ENCODE measurements at places on chromosomes 2 and 18.

DNA sequence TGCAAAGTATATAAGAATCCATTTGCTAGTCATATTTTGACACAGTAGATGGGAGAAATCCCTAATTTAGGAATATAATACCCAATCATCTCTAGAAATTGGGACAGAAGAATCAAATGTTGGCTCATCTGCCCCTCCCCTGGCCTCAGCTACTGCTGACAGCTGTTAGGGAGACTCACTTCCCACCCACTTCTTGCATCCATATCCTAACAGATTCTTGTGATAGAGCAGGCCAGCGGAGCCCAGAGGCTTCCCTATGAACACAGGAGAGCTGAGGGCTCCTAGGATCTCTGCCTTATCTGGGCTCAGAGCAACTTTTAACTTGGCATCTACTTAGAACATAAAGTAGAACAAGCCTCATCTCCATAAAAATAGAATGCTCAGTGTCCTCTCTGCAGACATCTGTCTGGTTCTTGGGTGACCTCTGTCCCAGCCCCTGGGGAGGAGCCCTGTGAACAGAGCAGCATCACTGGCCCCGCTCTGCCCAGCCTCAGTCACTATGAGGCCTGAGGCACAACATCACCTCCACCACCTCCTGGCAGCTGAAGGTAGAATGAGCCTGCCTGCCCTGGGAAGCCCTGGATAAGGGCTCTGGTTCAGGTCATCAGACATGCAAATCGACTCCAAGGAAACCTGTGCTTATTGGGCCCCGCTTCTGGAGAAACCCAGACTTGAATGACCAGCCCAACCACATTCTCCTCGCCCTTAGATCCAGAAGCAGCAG, 229.7 kb downstream of the ANKRD36B start:
- DNase-seq: no peak

DNA sequence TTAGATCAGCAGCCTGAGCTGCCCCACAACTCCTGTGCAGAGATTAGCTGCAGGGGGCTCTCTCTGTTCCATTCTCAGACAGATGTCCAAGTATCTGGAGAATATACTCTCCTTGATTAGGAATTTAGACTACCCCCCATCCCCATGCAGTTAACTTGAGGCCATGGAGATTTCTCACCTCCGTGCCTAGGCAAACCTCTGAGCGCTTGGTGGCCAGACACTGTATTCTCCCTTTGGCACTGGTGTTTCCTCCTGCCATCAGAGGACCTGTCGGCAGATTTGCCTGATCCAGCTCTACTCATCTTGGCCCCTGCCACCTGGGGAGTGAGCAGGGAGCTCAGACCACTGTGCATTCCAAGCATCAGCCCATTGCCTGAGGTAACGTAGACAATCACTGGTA, 48.3 kb downstream of the ZNF804A start:
- DNase-seq: no peak

DNA sequence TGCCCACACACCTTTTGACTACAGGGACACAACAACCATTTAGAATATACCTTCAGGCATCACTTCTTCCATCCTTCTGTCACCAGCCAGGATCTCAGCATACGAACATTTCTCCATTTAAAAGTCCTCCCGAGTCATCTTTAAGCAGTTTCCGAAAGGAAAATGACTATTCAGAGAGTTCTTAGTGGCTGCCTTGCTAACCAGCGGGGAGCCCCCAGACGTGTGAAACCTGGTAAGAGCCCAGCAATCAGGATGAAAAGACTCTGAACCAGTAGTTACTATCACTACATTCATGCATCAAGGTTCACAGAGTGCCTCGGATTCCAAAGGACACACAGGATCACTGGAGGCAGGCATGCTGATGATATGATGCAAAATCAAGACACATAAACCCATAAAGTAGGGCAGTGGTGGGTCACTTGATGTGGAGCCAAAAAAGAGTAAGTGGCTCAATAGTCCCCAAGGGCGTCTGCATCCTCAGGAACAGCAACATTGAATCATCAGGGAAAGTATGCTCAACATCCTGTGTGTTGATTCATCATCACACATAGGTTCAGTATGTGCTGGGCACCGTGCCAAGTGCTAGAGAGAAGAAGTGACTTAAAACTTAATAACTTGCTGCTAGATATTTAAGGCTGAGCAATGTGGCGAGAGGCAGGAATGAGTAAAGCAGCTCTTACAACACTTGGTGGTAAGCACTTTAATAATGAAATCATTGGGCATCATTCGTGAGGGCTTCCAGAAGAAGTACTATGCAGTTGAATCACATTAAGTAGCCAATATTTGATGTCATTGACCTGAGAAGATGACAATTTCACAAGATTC, 4.4 kb downstream of the CCL20 start:
- peak; percentile 53 for DNase-seq

DNA sequence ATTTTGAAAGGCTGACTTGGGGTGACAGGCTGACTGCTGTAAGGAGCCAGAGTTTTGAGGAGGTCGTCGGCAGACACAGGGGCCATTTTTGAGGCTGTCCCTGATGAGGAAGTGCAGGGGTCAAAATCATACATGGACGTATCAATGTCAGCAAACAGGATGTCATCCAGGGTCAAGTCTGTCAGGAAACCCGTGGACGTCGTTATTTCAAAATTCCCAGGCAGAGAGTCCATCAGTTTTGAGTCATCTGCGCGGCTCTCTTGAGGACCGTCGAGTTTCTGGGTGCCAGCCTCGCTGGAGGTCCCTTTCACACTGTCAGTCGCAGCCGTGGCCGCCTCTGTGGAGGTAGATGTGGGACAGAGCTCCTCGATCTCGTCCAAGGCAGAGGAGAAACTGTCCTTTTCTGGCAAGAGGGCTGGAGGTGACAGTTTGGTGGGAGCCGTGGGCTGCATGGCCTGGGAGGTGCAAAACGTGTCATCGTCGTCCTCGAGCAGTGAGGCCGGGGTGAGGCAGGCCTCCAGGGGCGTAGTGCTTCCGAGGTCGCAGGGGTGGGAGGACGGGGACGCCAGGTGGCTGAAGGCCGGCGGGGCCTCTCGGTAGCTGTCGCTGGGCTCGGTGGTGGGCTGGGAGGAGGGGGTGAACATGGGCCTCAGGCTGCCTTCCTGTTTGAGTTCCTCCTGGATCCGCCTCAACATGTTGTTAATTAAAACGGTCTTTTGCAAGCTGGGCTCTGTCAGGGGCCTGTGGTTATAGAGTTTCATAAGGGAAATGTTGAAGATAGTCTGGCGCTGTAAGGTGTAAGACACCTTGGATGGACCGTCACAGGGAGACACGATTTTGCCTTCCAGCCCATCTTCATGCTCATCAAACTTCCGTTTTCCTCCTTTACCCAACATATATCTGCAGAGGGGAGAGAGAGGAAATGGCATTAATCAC, 17.5 kb downstream of the SERTAD2 start:
- DNase-seq: no peak

- DNase-seq: no peak
Measured at GRCh38 chr2:188291142-188291616, 495 bp upstream of the GULP1 start.

DNA sequence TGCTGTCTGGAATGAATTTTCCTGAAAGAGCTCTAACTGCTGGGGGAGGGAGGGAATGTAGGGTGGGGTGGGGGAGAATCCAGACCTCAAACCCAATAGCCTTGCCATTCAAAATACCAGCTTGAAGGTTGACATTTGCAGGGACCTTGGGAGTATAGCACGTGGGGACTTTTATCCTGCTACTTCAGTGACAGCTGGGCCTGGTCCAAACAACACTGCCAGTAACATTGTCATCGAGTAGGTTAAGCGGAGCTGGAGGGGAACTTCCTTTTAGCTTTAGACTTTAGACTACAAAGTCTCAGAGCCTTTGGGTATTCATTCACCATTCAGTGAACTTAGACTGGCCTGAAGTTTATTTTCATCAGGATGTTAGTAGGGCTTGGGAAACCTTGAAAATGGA, 248.7 kb downstream of the MEIS1 start:
- DNase-seq: no peak

DNA sequence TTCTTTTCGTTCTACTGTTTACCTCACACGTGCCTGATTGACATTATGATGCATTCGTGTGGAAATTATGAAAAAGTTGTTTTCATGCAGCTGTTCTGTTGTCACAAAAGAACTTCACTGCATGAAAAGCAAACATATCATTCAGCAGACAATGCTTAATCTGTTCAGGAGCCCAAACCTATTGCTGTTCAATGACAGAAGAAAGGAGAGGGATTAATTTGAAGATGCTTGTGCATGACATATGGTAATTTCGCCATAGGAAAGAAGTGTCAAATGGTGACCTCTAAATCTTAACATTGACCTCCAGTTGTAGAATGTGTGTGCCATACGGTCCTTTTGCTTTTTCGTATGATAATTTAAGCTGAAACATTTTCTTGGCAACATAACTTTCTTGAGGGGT, 124.5 kb downstream of the WDR7 start:
- DNase-seq: no peak

DNA sequence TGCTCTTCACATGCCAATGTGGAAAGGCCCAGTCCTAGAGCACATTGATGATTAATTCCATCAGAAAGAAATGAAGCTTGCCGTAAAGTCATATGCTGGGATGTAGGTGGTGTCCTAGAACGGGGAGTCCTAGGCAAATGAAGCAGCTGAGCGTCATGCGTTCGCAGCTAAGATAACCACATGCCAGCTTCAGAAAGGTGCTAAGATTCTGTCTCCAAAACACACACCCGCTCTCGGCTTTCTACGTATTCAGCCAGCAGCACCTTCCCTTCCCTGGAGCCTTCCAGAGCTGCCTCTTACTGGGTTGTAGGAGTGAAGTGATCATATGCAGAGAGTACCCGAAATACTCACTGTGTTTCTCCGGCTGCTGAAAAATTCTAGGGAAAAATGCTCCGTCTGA, 421.6 kb upstream of the ID2 start:
- no peak for DNase-seq

- no peak for DNase-seq
Measured at GRCh38 chr18:59038295-59039039, 101.2 kb upstream of the SEC11C start.

DNA sequence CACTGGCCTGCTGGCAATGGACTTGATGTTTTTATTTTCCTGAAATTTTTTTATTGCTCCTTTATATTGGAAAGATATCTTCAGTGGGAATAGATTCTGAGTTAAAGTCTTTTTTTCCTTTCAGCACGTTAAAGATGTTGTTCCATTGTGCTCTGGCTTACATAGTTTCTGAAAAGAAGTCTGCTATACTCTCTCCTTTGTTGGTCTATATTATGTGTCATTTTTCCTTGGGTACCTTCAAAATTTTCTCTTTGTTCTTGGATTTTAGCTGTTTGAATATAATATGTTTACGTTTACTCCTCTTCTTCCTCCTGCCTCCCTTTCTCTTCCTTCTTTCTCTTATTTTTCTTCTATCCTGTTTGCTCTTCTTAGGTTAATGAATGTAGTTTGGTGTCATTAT, 105.5 kb downstream of the CAPN13 start:
- no peak for DNase-seq

DNA sequence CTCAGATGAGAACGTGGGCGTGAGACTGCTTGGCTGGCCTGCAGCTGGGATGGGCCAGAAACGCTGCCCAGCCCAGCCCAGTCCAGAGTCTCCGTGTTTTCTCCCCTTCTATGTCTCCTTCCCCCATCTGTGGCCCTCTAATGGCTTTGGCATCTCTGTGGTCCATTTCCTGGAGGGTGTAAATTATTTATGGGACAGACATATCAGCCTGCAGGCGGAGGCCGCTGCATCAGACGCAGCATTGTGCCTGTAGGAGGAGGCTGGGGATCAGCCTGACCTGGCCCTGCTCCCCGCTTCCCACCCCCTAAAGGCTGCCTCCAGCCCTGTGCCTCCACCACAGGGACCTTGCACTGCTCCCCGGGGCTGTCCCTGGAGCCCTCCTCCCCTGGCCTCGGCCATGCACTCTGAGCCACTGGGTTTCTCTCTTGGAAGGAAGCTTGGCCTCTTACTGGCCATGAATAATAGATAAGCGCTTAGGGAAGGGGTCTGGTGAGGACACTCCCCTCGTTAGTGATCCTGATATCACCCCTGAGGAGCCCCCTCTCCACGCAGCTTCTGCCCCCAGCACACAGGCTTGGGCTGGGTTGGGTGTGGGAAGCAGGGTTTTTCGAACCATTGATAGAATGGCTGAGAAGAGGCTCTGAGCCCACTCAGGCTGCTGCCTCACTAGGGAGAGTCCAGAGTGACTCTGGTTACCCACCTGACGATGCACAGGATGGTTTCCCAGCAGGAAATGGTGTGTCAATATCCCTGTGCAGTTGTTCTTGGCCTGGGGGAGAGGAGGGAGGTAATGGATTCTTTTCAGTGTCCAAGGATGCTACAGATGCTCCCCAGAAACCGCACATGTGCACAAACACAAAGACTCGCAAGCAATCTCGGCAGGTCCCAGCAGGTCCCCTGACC, 185.5 kb downstream of the MYCN start:
- no peak for DNase-seq

DNA sequence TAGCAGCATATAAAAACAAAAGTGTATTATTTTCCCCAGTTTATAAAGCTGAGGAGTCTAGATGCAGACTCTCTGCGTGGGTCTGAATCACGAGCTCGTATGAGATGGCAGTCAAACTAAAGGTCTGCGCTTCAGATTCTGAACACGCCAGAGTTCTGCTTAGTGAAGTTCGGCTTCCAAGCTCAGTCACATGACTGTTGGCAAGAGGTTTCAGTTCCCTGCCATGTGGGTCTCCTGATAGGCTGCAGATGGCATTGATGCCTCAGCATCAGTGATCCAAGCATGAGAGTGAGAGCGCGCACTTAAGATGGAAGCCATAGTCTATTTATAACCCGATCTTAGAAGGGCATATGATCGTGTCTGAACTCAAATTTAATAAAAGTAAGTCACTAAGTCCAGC, 242.8 kb upstream of the DOK6 start:
- no peak for DNase-seq

DNA sequence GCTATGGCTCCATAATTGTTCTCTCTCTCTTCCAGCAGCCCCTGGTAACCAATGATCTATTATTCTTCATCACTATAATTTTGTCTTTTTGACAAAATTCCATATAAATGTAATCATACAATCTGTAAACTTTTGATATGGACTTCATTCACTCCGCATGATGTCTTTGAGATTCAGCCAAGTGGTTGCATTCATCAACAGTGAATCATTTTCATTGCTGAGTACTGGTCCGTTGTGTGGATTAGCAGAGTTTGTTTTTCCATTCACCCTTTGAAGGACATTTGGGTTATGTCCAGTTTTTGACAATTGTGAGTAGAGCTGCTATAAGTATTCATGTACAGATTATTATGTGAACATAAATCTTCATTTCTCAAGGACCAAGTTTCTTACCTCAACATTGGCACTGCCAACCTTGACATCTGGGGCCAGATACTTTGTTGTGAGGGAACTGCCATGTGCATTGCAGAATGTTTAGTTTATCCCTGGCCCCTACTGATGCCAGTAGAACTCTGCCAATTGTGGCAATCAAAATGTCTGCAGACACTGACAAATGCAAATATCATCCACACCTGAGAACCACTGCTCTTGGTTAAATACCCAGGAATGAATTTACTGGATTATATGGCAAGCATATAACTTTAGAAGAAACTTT, 48.4 kb upstream of the BCL2L11 start:
- no peak for DNase-seq

- no peak for DNase-seq
Measured at GRCh38 chr18:59861963-59862819, 37.6 kb upstream of the PMAIP1 start.

DNA sequence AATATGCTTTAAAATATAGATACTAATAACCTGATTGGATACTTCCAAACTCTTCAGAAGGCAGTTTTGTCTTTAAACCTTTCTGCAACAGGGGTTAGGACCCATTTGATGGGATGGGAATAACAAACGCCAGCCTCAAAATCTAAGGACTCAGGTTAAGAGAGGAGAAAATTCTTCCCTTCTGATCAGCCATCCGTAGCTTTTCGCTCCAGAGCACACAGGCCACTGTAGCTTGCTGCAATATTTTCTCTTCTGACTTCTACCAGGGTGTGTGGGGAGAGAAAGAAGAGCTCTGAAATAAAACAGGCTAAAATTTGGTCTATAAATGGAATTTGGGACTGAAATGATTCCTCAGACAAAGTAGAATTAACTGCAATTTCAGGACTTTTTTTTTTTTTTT, 95.1 kb downstream of the ALPK2 start:
- DNase-seq: no peak

Data from T-cell (primary cell).